ENCODE measurements at places on chromosomes 3 and 15.

- DNase-seq = no peak
These were observed 274.5 kb upstream of the RARB start for GRCh38 chr3:25153561-25153960.

- DNase-seq = no peak
These were observed 28.4 kb downstream of the MAGI1 start for GRCh38 chr3:66010348-66010738.

DNA sequence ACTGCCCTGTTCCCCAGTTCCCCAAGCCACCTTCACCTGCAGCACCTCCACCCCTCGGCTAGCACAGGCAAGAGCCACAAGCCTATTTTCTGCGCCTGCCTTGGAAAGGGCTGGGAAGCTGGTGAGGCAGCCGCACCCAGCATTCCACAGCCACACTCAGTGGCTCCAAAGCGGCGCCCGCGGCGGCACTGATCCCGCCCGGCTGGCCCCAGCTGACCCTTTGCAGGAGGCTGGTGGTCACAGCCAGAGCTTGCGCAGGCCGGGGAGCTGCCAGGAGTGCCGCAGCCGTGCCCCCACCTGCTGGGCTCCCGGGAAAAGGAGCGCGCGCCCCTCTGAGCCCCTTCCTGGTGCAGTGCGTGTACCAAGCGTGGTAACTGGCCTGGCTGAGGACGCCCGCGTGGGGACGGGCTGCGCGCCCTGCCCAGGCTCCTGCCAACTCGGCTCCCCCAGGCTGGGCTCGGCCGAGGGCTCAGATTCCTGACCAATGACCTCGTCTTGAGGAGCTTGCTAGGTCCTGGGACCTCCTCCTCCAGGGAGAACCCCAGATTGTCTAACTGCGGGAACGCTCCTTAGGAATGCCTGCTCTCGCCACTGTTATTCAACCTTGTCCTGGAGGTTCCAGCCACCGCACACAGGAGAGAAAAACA is 13.3 kb downstream of the GRAMD2A start:
- DNase-seq = no peak

DNA sequence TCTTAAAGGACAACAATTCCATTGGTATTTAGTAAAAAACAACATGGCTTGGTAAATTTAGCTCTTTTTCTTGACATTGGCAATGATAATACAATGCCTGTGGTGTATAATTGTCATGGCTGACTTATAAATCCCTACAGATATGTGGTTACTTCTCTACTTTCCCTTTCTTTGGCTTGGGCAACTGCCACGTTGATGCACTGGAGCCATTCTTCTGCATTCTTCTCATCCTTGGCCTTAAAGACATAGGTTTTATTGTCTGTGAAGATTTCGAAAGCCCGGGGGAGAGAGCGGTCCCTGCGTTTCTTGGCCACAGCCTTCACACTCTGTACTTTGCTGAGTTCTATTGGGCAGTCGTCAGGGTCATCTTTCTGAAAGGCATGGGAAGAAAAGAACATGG is 101.1 kb upstream of the CCNL1 start:
- DNase-seq = no peak

GRCh38 chr3:57966829-57967228 is 41.4 kb upstream of the FLNB start:
- no peak for DNase-seq

- DNase-seq = no peak
These were observed 7.2 kb downstream of the KLHL6 start for GRCh38 chr3:183548262-183548769.

Data from stimulated activated CD4-positive, alpha-beta T cell treated with anti-CD3 and anti-CD28 coated beads, Interleukin-4, amount 100 ng/mL, for 48 hours (primary cell).